ENCODE measurements at places on chromosomes 1 and 21. TPM values are rescaled to one million over a fixed set of nuclear protein-coding genes. Genes with fewer than 3 reads are reported as not detected.

SPRR3 gene
- not detected for total RNA-seq

CYP4X1 gene
- 46.0 TPM for total RNA-seq

CAMK2N1 gene
- total RNA-seq, result 4.4 TPM

RXRG gene
- 1.0 TPM for total RNA-seq

KRTAP12-2 gene
- total RNA-seq, result not detected

AMPD1 gene
- not detected for total RNA-seq

MFAP2 gene
- 9.3 TPM for total RNA-seq

HHIPL2 gene
- not detected for total RNA-seq

KPNA6 gene
- total RNA-seq, result 51.2 TPM

NBPF10 gene
- total RNA-seq, result 2.0 TPM

SLAMF1 gene
- 1.6 TPM for total RNA-seq

KLHL17 gene
- 6.7 TPM for total RNA-seq

KRTAP7-1 gene
- total RNA-seq, result not detected

SLC25A34 gene
- total RNA-seq, result 1.6 TPM

CTNNBIP1 gene
- total RNA-seq, result 42.6 TPM
